Foreskin keratinocyte (primary cell): ENCODE measurements at places on chromosomes 7 and 10. TPM values are rescaled to one million over a fixed set of nuclear protein-coding genes. Genes with fewer than 3 reads are reported as not detected.

The RAB19 gene
- not detected in 2 replicates for polyA plus RNA-seq

The UBE2D1 gene
- polyA plus RNA-seq: 16.3 and 19.1 TPM in 2 replicates

The C10orf95 gene
- polyA plus RNA-seq: 0.67 and 0.78 TPM in 2 replicates

The MORN4 gene
- 8.9 and 11.3 TPM in 2 replicates for polyA plus RNA-seq

The ADCY1 gene
- polyA plus RNA-seq: 0.21 and 0.27 TPM in 2 replicates

The MRLN gene
- polyA plus RNA-seq: not detected in 2 replicates

The CRPPA gene
- 0.18 and 0.23 TPM in 2 replicates for polyA plus RNA-seq

The VENTX gene
- not detected in 2 replicates for polyA plus RNA-seq

The PPRC1 gene
- polyA plus RNA-seq: 38.0 and 43.7 TPM in 2 replicates

The KCNH2 gene
- polyA plus RNA-seq: not detected in 2 replicates

The PCDH15 gene
- polyA plus RNA-seq: not detected in 2 replicates

The HKDC1 gene
- 0.50 and 0.91 TPM in 2 replicates for polyA plus RNA-seq

The SLC18A3 gene
- not detected in 2 replicates for polyA plus RNA-seq

The EGR2 gene
- 0.06 TPM in 1 of 2 replicates, not detected in the other for polyA plus RNA-seq

The AGAP6 gene
- polyA plus RNA-seq: 4.6 and 5.6 TPM in 2 replicates

The POM121 gene
- polyA plus RNA-seq: 8.6 and 12.7 TPM in 2 replicates

The ADCK2 gene
- polyA plus RNA-seq: 16.6 and 17.7 TPM in 2 replicates

The GPR37 gene
- 0.38 and 0.74 TPM in 2 replicates for polyA plus RNA-seq

The CDH23 gene
- polyA plus RNA-seq: 0.01 TPM in 1 of 2 replicates, not detected in the other
